ENCODE measurements at places on chromosomes 11 and 22.

DNA sequence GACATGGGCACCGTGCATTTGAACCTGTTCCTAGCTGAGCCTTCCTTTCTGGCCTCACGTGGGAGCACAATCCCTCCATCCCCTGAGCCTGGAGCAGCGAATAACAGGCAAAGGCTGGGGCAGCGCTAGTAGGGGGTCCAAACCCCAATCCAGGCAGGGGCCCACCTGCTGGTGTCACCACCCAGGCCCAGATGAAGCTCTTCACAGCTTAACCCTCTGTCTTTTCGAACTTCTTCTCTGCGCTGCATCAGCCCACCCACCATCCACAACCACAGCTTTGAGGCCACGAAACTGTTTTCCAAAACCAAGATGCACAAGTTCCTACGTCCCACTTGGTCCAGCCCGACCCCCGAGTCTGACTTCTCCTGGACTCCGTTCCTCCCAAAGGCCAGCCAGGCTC lies 11.5 kb downstream of the KCNC1 start:
- peak; percentile 28 for DNase-seq

- DNase-seq = no peak
These were observed 18.5 kb upstream of the FEZ1 start for GRCh38 chr11:125514336-125515101.

GRCh38 chr11:120027546-120028180 lies 110.2 kb downstream of the TRIM29 start:
- no peak for DNase-seq

DNA sequence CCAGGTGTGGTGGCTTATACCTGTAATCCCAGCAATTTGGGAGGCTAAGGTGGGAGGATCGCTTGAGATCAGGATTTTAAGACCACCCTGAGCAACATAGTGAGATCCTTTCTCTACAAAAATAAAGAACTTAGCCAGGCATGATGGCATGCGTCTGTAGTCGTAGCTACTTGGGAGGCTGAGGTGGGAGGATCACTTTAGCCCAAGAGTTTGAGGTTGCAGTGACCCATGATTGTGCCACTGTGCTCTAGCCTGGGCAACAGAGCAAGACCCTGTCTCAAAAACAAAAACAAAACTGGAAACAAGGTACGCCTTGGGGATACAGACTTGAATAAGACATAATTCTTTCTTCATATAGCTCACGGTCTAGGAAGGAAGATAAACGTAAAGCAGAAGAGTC lies 63.1 kb upstream of the GRAMD1B start:
- DNase-seq = no peak

GRCh38 chr22:30804626-30805025 lies 110.0 kb downstream of the OSBP2 start:
- no peak for DNase-seq

DNA sequence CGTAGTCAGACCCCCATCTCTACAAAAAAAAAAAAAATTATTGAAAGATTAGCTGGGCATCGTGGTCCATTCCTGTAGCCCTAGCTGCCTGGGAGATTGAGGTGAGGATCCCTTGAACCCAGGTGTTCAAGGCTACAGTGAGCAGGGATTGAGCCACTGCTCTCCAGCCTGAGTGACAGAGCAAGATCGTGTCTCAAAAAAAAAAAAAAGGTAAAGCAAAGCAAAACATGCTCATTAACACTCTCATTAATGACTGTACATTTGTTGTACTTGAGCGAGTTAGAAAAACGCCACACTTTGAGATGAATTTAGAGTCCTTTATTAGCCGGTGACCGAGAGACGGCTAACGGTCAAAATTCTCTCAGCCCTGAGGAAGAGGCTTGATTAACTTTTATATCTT lies 6.2 kb upstream of the SERHL2 start:
- DNase-seq = no peak

GRCh38 chr22:34068001-34068400 lies 147.7 kb upstream of the LARGE1 start:
- no peak for DNase-seq

DNA sequence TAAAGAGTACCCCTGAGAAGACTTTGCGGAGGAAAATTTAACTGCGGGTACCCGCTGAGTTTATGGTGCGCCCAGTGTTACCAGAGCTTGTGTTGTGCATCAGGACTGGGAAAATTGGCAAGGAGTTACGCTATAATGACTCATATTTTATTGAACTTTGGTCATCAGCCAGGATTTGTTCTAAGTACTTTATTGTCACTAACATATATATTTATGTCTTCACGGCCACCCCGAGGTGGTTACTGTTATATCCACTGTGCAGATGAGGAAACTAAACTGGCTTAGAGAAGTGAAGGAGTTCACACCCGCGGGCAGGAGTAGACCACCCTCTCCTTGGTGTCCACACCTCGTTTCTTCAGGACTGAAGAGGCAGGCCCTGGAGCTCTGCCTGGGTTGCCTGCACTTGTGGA lies 667 bp downstream of the ACCS start:
- no peak for DNase-seq

- DNase-seq = no peak
These were observed 40.5 kb downstream of the OR10A6 start for GRCh38 chr11:7890417-7891172.

GRCh38 chr11:10329935-10330334 lies 25.1 kb downstream of the ADM start:
- DNase-seq = no peak

- peak; percentile 87 for DNase-seq
These were observed 34.1 kb downstream of the CHRDL2 start for GRCh38 chr11:74696939-74697675.

DNA sequence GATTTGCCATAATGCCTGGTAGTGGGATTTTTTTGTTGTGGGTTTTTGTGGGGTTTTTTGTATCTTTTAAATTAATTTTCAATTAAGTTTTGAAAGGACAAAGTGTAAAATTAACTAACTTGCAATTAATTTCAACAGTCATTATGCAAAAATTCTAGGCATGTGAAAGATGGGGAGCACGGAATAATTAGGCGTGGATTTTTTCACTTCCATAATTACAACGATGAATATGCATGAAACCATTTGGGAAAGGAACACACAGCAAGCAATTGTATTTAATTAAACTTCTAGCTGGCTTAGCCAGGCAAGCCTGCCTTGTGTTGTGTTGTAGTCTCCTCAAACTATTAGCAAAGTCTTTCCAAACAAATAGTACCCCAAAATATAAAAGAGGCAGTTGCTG lies 87.8 kb downstream of the COMMD9 start:
- no peak for DNase-seq

DNA sequence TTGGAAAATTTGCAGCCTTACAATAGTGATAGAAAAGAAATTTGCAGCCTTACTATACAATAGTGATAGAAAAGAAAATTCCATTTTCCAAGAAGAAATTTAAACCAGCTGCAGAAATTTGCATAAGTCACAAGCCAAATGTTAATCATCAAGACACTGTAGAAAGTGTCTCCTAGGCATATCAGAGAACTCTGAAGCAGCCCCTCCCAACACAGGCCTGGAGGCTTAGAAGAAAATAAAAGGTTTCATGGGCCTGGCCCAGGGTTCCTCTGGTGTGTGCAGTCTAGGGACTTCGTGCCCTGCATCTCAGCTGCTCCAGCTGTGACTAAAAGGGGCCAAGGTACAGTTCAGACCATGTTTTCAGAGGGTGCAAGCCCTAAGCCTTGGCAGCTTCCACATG lies 6.0 kb downstream of the OR4A16 start:
- DNase-seq = no peak

- no peak for DNase-seq
These were observed 98.6 kb upstream of the SYT13 start for GRCh38 chr11:45384711-45385241.

- no peak for DNase-seq
These were observed 43.7 kb upstream of the NUP160 start for GRCh38 chr11:47891886-47892285.

DNA sequence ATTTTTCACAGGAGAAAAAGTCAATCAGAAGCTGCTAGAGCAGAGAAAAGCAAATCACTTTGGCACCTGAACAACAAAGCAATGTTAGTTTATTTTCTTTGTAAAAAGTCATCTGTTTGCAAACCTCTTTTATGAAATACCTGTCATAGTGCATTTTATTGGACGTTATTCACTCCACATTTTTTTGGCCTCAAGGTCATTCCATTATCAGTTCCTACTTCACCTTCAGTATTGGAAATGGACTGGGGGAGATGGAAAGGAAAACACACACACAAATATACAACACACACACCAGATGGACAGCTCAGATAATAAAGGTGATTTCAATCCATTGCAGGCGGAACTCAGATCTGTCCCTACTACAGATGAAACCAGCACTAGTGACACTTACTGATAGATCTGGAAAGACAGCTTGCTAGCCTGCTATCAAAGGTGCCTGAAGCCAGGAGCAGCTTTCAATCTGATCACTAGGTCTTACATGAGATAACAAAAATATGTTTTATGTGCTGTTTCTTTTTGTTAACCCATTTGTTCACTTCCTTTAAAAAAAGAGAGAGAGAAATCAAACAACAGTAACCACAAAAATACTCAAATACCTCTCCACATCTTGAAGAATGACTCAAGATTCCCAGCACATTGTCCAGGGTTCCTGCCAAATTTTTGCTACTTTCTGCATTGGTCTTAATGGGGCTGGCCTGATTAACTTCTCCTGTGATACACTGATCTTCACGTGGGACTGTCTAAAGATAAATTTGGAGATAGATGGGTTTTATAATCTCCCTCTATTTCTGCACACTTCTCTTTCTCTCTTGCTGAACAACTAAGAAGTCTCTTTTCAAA lies 844.3 kb upstream of the TENM4 start:
- DNase-seq = no peak

- no peak for DNase-seq
These were observed 563.0 kb downstream of the BRD1 start for GRCh38 chr22:49264696-49265095.

- DNase-seq = no peak
These were observed 31.6 kb upstream of the CBX7 start for GRCh38 chr22:39183991-39184585.

DNA sequence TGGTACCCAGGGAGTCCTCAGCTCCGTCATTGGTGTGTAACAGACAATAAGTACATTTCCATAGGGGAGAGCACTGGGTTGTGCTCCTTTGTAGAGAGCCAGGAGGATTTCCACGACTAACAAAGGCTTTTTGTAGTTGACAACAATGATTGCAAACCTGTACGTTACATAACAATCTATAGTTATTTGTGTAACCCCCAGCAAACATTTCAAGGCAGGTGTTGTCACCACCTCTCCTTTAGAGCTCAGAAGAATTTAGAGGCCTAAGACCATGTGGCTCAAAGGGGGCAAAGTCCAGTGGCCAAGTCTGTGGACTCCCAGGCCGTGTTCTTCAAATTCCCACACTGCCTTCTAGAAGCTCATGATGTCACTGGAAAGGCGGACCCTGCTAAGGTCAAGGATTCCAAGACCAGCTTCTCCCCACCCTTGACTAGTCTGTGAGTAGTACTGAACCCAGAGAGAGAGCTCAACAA lies 15.8 kb downstream of the RPL27A start:
- DNase-seq = no peak

- no peak for DNase-seq
These were observed 30.9 kb downstream of the C22orf31 start for GRCh38 chr22:29030618-29031226.

GRCh38 chr11:120884154-120885020 lies 139.5 kb upstream of the TBCEL start:
- DNase-seq = no peak

- DNase-seq = no peak
These were observed 216.0 kb upstream of the ISX start for GRCh38 chr22:34849965-34850364.

DNA sequence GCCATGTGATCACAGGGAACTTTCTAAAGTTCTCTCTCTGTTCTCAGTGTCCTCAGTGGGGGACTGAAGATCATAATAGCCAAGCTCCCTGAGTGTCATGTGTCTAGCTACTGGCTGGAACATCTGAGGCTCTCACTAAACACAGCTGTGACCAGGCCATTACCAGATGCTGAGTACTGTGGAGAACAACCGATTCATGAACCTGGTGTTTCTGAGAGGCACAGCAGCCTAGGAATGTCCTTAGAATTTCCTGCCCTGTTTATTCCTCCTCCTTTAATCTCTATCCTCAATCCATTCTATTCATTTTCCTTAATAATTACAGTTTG lies 93.0 kb downstream of the ME3 start:
- no peak for DNase-seq

GRCh38 chr11:113251281-113251680 lies 63.1 kb upstream of the TTC12 start:
- no peak for DNase-seq

- peak; percentile 48 for DNase-seq
These were observed 21.9 kb upstream of the MOB2 start for GRCh38 chr11:1508491-1508891.

DNA sequence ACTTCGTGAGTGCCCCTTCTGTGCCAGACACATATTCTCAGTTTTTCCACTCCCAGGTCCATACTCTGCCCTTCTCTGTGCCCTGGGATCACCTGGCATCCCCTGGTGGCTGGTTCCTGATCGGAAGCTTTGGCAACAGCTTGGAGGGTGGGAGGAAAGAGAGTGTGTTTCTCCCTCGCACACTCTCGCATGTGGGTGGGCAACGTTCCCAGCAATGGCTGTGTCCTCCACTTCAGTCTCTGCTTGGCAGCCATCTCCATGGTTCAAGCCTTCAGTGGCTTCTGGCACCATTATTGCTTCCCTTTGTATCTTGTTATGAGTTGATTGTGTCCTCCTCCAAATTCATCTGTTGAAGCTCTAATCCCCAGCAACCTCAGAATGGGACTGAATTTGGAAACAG lies 342.7 kb upstream of the SYN3 start:
- no peak for DNase-seq

DNA sequence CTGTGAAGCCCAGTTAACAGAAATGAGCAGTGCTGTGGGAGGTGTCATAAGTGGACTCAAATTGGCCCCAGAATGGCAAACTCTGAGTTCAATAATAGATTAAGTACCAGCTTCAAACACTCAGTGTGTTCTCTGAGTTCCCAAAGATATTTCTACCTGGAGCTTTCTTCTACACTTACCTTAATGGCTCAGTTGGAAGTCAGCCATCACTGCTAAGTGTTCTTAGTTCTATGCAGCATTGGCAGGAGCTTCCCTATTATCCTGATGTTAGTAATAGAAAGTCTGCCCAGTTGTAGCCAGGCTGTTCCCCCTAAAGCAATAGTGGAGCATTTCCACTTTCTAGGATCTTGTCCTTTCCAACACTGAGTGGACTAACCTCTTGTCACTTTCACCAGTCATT lies 9.7 kb upstream of the PIK3IP1 start:
- DNase-seq = no peak

- no peak for DNase-seq
These were observed 15.6 kb upstream of the WDR74 start for GRCh38 chr11:62854825-62855570.

DNA sequence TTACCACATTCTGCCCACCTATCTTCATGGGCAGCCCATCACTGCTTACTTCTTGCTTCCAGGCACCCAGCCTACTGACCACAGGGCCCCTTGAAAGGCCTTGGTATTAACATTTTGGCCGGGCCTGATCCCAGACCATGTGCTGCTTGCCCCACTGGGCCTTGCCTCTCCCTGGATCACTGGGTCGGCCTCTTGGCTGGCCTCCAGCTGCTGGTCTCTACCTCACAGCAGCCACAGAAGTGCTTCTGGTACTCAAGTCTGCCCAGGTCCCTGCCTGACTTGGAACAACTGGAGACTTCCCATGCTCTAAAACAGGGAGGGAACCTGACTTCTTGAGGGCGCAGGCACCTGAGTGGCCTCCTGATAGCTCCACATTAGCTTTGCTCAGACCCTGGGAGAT lies 63.6 kb downstream of the THAP12 start:
- no peak for DNase-seq

GRCh38 chr22:37965940-37966664 lies 12.6 kb downstream of the POLR2F start:
- no peak for DNase-seq
